ENCODE measurements at places on chromosomes 5 and 9.

GRCh38 chr9:106718936-106719335, 144.0 kb upstream of the ZNF462 start:
- DNase-seq = no peak

GRCh38 chr5:51652980-51653379, 269.7 kb downstream of the ISL1 start:
- no peak for DNase-seq

- no peak for DNase-seq
These were observed 167.0 kb upstream of the FBXL17 start for GRCh38 chr5:108548684-108549596.

- DNase-seq = no peak
These were observed 241.7 kb downstream of the DOCK8 start for GRCh38 chr9:456365-456764.

GRCh38 chr5:180209137-180209581, at the start of gene RASGEF1C:
Gene RASGEF1C, minus strand, starts transcription at chr5:180209211. Its CDS starts 71,159 bp downstream, at chr5:180138052.
- peak; percentile 33 for DNase-seq

- DNase-seq = no peak
These were observed 157.1 kb downstream of the OLFM1 start for GRCh38 chr9:135244271-135245221.

DNA sequence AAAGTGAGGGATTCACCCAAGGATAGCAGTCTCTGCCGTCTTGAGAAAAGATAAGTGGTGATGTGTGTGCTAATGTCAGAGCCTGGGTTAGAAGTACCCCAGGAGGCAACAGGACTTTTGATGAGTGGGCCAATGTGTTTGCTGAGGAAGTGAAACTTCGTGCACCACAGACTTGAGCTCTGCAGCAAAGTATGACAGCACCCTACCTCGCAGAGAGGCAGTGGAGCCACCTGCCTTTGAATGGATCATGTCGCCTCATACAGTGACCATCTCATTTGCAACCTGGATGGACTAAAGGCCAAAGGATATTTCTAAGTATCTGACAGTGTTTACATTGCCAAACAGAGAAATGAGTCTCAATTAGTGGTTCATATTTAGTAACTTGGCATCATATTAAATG, 593.9 kb upstream of the GRAMD2B start:
- DNase-seq = no peak

GRCh38 chr9:134212809-134213507, 48.6 kb upstream of the RNU6ATAC start:
- DNase-seq = no peak

DNA sequence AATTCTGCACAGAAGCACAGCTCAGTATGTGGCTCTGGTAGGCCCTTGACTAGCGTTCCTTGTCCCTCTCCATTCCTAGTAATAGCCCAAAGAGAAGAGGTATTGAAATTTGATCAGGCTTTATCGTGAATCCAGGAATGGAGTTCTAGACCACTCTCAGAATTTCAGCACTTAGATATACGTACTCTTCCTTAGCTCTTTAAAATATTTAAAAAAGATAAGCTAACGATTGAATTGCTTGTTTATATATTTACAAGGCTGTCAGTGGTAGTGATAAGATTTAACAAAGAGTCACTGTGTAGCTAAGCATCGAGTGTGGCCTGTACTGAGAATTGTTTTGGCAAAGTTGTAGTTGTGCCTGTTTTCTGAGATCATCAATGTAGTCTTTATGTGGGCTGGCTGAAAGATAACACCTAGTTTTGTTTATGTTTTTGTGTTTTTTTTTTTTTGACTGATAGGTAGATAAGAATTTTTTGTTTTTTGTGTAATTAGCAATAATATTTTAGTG, 2.5 kb downstream of the KIAA1958 start:
- no peak for DNase-seq

DNA sequence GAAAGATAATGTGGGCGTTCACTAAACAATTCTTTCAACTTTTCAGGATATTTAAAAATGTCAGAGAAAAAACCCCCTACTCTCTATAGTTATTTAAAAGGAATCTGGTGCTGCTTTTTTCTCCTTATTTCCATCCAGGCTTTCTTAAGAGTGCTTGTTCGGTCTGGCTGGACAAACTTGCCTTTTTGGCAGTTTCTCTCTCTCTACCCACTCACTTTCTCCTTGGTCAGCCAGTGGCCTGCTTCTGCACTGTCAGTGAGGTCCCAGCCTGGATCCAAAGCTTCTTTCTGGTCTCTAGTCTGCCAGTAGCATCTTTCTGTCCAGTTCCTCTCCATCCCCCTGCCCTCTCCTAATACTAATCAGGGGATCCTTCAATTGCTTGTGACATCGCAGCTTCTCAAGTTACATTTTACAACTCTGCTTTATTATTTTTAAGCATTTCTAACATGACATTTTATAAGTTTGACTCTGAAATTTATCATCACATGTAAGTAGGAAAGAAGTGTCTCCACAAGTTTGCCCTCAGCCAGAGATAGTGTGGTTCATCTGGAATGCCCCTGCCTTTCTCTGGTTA, 50.4 kb downstream of the PIK3R1 start:
- no peak for DNase-seq

DNA sequence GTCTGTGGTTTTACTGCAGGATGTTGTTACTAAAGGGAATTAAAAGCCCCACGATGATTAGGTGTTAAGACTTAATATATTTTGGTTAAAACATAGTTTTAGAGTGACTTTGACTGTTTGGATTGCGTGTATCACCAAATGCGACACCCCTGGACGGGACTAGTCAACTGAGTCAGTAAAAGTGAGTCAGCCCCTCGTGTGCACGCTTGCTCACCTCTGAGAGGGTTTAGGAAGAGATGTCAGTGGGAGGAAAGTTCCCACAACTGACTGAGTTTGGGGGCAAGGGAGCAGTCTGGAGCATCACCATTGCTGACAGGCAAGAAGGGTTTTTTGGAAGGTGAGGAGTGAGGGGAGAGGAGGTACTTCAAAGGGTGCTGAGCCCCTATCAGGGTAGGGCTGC, 14.4 kb upstream of the DMRT3 start:
- no peak for DNase-seq

- no peak for DNase-seq
These were observed 69.0 kb downstream of the ADAMTSL1 start for GRCh38 chr9:18542837-18543405.

DNA sequence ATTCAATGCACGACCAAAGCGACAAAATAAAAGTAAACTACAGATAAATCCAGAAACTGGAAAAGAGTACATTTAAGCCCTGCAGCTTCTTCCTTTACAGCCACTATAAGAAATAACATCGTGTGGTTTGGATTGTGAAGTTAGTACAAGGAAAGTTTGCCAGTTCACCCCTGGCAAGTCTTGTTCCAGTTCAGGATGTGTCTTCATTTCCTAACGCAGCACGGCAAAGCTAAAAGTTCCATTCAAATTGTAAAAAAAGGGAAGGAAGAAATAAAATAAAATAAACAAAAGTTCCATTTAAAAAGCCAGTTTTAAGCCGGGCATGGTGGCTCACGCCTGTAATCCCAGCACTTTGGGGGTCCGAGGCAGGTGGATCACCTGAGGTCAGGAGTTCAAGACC, 83.3 kb upstream of the RETREG1 start:
- DNase-seq = no peak

DNA sequence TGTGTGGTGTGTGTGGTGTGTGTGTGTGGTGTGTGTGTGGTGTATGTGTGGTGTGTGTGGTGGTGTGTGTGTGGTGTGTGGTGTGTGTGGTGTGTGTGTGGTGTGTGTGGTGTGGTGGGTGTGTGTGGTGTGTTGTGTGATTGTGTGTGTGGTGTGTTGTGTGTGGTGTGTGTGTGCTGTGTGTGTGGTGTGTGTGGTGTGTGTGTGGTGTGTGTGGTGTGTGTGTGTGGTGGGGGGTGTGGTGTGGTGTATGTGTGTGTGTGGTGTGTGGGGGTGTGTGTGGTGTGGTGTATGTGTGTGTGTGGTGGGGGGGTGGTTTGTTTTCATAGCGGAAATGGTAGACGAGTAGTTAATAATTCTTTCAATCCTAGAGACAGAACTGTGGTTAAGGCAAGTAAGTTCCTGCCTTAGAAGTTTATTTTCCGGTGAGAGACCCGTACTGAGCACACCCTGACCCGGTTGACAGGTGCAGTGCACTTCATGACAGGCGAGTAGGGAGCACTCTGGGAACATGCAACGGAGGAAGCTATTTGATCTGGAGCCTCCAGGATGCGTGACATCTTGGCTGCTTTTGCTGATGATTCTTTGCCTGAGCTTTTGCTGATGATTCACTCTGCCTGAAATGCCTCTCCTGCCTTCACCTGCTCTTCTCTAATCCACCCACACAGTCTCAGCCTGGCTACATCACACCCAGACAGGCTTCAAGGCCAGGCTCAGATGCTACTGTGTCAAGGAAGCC, 21.7 kb upstream of the FAT2 start:
- peak; percentile 13 for DNase-seq

DNA sequence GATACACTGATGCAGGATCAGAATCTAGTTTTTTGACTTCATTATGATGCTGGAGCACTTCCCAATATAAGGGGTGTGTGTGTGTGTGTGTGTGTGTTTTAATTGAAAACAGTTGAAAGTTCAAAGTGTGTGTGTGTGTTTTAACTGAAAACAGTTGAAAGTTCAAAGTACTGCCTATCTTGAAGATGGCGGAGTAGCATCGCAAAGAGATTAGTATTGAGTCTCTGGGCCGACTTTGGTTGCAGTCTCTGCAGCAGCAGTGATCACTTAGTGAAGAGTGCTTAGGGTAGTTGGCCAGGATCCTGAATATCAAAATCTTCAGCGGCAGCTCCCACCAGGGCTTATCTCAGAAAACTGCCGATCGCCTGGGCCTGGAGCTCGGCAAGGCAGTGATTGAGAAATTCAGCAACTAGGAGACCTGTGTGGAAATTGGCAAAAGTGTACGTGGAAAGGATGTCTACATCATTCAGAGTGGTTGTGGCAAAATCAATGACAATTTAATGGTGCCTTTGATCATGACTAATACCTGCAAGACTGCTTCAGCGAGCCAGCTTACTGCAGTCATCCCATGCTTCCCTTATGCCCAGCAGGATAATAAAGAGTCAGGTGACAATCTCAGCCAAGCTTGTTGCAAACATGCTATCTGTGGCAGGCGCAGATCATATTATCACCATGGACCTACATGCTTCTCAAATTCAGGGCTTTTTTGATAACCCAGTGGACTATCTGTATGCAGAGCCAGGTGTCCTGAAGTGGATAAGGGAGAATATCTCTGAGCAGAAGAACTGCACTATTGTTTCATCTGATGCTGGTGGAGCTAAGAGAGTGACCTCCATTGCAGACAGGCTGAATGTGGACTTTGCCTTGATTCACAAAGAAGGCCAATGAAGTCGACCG, 7.3 kb upstream of the SCAI start:
- no peak for DNase-seq

DNA sequence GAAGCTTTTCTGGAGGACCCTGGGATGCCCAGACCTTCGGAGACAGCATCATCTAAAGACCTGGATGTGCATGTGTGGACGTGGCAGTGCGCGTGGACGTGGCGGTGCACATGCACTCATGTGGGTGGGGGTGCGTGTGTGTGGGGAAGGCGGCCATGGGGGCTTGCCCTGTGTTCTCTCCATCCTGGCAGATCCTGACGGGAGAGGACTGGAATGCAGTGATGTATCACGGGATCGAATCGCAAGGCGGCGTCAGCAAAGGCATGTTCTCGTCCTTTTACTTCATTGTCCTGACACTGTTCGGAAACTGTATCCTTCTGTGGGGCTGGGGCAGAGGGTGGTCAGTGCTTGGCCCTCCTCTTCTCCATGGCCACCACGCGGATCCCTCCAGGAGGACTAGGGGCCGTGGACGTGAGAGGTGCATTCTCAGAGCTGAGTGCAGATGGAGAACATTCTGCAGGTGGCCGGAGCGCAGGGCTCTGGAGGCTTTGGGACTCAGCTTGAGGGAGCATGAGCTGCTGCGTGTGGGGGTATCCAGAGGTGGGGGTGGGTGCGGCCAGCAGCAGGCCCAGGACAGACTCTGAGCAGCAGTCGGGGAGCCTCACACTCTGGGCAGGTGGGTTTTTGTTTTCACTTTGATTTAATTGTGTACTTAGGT, 129.1 kb downstream of the CACNA1B start:
- no peak for DNase-seq

DNA sequence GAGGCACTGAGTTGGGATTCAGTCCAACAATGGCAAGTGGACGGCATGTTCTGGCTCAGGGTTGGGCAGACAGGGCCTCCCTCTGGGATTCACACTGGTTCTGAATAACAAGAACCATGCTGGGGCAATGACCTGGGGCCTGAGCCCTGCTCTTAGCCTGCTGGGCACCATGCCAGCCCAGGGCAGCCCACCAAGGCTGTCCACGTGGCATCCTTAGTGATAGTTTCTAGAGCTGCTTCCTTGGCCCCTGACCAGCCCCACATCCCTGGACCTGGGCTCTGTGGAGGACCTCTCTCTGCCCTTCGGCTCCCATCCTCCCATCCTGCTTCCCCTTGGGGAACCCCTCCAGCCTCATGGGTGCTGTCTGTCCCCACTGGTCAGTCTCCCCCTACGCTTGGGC, 22.3 kb upstream of the OLFM1 start:
- DNase-seq = no peak

DNA sequence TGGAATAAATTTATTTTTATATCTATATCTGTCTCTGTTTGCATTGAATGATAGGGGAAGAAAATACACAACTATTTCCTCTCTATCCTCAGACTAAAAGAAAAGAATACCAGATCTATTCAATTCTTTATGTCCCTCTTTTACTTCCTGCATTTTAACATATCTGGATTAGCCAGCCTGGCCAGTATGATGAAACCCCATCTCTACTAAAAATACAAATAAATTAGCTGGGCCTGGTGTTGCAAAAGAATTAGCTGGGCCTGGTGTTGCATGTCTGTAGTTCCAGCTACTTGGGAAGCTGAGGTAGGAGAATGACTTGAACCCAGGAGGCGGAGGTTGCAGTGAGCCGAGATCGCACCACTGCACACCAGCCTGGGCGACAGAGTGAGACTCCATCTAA, 182.0 kb downstream of the LURAP1L start:
- no peak for DNase-seq

GRCh38 chr5:174327317-174327864, 281.9 kb downstream of the NSG2 start:
- DNase-seq = no peak

GRCh38 chr5:138439477-138440158, 761 bp downstream of the REEP2 start:
- DNase-seq = no peak

DNA sequence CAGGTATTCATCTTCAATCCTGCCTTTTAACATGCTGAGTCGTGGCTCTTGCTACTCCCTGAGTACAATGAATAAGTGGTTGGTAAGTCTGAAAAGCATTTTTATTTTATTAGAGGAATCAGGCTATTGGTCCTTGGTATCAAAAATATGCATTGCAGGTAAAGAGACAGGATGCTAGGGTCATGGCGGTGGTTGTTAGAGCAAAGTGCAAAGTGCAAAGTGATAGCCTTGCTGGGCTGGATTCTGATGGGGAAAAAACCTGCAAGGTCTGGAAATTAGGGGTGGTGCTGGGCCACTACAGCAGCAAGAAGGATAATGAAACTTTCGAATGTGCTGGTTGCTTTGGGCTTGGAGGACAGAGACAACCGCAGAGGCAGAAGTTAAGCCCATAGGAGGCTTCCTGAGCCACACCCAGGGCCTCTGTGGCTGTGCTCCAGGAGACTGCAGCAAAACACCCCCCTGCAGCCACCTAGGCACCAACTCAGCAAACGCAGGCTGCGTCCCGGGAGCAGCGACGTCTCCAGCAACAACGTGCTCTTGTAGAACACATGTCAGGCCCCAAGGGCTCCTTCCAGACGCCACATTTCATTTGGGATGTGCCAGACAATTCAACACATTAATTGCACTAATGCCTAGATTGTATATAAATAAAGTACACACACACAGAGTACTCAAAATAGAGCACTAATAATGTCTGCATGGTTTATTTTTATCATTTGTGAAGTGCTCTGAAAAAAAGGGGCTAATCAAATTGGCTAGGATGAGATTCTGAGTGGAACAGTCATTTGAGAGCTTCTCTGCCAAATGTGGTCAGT, 149.8 kb upstream of the RAPGEF1 start:
- DNase-seq = no peak

- no peak for DNase-seq
These were observed 112.2 kb downstream of the GABBR2 start for GRCh38 chr9:98596486-98596885.
